ENCODE measurements at places on chromosomes 16 and 17.

GRCh38 chr16:17832738-17833137 is 362.0 kb upstream of the XYLT1 start:
- DNase-seq, result no peak

DNA sequence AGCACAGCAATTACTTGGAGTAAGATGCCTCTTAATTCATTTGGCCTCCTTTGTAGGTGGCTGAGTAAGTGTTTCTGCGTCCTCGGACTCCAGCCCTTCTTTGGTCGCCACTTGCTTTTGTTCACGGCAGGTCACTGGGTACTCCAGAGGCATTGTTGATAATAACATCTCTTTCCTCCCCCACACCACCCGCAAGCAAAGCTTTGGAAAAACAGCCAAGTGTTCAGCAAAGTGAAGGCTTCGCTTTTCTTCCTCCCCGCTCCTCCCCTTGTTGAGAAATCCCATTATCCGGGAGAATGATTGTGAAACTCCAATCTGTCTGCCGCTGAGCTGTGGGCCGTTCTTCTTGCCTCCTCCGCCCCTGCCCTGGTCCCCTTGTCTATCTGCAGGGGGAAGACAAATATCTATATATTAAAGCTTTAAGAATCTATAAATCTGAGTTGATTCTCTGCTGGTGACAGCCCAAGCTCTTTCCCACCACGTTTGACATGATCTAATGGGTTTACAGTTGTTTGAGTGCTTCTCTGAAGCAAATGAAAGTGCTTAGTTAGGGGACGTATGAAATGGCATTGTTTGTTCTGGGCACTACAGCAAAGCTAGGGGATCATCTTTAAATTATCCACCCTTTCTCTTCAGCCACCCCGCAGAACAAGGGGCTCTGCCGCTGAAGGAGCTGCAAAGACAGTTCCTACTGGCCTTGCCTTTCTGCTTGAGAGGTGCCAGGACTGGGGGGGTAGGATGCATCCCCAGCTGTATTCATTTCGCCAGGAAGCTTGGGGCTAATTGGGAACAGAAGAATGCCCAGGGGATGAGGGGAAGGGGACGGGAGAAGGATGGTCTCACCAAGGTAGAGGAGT is 167.1 kb downstream of the CCDC182 start:
- DNase-seq, result peak; percentile 18

- DNase-seq, result peak; percentile 43
These were observed 30.0 kb upstream of the SLC38A10 start for GRCh38 chr17:81324851-81325713.

GRCh38 chr17:73600103-73600871 is 44.0 kb downstream of the SDK2 start:
- no peak for DNase-seq

DNA sequence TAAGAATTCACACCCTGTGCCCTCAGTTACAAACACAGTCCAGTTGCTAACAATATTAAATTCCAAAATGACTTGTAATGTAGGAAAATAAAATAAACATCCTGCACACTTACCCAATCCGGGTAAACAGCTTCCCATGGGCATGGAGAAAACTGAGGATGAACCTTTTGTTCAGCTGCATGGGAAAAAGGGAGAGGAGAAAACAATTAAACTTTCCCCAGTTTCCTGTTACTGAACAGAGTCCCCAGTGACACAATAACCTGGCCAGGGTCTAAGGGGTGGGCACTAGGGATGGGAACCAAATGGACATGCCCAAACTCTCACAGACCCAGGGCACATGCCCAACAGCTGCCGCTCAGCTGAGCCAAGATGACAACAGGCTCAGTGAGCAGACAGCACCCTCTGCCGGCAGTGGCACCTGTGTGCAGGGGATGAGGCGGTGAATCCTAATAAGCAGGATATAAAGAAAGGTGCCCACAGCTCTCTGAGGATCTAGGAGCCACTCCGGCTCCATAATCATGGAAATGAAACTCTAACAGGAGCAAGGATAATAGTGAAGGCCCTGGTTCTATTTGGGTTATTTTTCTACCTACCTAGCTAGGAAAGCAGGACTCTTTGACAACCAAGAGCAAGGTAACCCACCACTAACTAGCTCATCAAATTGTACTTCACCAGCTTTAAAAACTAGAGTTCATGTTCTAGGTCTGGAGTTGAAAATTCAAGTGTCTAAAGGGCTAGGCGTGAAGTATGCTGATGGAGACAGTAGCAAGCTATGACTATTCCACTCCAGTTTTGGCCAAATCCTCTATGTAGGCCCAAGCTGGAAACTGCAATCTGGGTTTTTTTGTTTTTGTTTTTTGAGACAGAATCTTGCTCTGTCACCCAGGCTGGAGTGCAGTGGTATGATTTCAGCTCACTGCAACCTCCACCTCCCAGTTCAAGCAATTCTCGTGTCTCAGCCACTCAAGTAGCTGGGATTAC is 58.8 kb downstream of the SMG6 start:
- DNase-seq, result peak; percentile 68

DNA sequence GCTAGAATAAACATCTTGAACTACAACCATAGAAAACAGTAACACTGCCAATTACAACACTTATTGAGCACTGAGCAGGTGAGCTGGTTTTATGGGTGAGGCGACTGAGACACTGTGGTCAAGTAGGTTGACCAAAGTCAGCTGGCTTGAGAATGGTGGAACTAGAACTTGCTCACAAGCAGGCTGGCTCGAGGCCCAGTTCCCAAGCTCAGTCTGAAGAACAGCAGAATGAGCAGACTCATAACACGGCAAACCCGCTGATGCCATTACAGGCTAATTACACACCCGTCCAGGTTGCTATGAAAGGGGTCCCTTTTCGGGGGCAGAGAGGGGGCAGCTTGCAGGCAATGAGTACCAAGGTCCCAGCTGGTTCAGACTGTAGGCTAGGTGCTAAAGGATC is 6.5 kb downstream of the ZZEF1 start:
- no peak for DNase-seq

DNA sequence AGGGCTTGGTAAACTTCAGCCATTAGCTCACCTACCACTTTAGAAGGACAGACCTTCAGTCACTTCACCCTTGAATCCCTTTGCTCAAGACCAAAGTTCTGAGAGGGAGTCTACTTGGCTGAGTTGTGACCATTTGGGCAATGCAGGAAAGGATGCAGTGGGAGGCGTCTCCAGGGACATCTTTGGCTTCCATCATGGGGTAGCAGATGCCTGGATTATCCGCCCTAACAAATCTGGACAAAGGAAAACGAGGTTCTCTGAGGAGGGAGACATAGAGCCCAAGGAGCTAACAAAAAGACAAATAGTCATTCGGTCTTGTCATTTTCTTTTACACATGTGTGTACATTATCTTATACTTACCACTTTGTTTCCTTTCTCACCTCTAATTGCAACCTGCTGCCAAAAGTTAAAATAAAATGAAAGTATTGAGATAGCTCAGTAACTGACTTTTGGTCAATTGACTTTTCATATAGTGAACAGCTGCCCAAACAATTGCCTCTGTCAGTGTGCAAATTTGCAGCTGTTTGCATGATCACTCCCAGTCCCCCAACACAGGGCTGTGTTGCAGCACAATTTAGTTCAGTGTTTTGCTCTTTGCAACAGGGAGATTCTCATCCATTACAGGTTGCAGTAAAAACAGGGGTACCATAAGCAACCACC is 108.9 kb upstream of the EEF2KMT start:
- no peak for DNase-seq

- DNase-seq, result no peak
These were observed 6.1 kb upstream of the PYDC1 start for GRCh38 chr16:31223044-31223443.

Data from CD14-positive monocyte (primary cell).